ENCODE measurements at places on chromosomes 12 and 14.
A peak's percentile ranks its signal among the peaks of the same experiment; 100 is the strongest.

DNA sequence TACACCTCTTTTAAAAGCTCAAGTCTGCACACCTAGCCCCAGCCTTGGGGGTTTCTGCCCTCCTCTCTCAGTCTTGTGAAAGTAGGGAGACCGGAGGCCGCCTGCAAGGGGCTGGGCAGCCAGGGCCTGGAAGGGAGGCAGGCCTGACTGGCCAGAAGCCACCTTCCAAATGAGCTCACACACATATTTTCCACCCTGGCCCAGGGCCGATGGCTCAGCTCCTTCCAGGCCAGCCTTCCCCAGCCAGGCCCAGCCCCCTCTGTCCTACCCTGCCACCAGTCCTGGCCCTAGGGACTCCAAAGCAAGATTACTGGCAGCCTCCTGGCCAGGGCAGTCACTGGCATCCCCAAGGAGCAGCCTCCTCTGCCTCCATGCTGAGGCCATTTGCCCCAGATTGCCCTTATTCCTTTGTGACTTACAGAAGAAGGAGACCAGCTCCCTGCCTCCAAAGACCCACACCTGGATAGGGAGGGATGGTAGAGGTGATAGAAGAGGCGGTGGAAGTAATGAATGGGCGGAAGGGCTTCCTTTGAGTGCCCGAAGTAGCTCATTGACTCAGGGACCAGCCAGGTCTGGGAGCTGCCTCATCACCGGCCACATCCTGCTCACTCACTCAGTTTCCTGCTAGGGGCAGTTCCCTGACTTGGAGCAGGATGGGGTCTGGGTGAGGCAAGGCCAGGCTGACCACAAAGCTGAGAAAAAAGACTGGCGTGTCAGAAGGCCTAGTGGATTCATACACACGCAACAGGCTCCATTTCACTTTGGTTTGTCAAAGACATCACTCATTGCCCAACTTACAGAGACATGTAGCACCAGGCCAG, 14.8 kb downstream of the MMP14 start:
- no peak for DNase-seq

DNA sequence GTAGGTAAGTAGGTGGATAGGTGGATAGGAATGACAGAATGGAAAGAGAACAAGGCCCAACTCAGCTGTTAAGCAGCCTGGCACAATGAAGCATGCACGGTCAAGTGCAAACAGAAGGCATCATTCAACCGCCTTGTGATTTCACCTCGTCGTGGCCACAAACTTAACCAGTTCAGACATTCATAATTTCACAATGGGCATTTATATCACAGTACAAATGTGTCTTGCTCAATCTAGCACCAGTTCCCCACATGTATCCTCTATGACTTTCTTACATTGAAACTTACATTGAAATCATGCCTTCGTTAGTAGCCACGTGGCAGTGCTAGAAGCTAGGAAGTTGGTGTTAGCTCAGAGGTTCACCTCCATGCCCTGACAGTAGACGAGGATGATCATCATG, 207.5 kb downstream of the ETV6 start:
- DNase-seq: no peak

DNA sequence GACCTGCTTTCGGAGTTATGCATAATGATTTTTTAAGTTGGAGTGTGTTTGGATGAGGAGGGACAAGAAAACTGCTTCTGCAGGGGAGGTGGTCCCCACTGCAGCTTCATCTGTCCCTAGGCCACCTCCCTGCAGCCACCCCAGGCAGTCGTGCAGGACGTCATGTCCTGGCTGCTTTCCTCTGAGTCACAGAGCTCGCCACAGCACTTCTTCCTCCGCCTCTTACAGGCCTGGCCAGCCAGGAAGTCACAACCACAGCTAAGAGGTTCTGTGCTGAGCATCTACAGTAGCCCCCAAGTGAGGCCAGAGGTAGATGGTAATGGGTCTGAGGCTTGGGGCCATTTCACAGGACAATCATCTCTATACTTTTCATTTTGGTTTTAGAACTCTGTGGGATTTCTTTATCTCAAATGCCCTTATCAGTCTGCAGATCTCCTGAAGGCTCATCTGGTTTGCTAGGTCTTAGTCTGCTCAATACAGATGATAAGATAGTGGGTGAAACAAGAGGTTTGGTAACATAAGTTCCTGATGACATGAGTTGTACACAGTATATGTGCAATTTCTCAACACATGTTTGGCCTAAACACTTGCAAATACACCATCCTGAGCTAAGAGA, 106.4 kb downstream of the ARF6 start:
- DNase-seq: peak; percentile 54

GRCh38 chr14:61736751-61737150, 25.5 kb upstream of the SNAPC1 start:
- no peak for DNase-seq

- DNase-seq: no peak
Measured at GRCh38 chr14:39015964-39016577, 87.0 kb downstream of the SEC23A start.

- DNase-seq: no peak
Measured at GRCh38 chr14:75204116-75204515, 27.7 kb upstream of the TMED10 start.

- no peak for DNase-seq
Measured at GRCh38 chr12:71810921-71811320, 28.6 kb upstream of the TBC1D15 start.

DNA sequence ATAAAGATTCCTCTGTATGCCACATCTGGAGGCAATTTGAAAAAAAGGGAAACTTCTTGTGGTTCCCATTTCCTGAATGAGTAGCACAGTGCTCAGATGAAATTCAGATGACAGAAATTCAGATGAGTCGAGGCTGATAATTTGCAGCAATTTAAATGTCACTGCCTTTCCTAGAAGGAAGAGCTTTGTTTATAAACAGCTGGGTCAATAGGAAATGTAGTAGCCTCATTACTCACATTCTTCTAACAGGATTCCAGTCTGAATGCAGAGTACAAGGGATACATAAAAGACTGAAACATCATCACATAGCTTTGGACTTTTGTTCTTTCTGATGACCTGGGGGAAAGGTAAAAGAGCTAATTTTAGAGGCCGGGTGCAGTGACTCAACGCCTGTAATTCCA, 11.3 kb upstream of the DACT1 start:
- no peak for DNase-seq

DNA sequence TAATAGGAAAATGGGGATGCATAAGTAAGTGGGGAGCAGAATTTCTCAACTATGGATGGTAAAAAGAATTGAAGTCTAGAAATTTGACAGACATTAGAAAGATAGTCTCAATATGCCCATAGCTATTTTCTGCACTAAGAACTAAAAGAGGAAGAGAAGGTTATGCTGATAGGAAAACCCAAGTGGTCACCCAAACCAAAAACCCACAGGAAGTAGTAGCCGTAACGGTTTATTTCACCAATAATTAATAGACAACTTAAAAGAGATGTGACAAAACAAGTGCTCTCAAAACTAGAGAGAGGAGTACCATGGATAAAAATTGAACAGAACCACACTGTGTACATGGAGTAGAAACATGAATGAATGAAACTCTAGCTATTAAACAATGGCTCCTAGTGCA, 295.4 kb downstream of the FSCB start:
- no peak for DNase-seq

GRCh38 chr12:4621511-4621910, 27.3 kb downstream of the AKAP3 start:
- DNase-seq: no peak

DNA sequence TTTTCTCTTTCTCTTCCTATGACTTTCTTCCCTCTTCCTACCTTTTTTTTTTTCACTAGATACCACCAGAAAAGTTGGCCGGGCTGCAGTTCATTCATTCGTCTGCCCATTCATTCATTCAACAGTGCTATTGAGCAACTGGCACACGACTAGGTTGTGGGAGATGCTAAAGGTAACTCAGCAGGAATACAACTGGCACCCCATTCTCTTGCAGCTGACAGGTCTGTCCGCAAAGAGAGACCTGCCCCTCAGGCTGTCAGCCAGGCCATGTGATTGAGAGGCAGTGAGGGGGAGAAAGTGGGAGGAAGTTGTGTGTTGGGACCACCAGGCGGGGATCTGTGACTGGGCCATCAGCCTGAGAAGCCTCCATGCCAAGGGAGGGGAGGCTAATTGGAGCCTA, 105.2 kb downstream of the TSPAN9 start:
- DNase-seq: no peak

DNA sequence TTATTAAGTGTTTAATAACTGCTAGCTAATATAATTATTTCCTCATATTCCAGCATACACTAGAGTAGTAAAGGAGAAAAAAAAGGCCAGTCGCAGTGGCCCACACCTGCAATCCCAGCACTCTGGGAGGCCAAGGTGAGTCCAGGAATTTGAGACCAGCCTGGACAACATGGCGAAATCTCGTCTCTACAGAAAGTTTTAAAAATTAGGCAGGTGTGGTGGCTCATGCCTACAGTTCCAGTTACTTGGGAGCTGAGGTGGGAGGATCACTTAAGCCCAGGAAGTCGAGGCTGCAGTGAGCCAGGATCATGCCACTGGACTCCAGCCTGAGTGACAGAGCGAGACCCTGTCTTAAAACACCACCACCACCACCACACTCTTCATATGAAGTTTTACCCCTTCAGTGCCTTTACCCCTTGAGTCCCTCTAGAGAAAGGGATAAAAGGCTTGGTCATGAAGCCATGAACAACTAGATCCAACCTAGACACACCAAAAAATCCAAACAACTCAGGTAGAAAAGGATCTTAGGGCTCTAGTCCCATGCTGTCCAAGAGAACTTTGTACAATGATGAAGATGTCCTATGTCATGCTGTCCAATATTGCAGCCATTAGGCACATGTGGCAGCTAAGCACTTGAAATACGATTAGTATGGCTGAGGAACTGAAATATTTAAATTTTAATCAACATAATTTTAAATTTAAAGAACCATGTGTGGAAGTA, 29.6 kb downstream of the ATXN2 start:
- no peak for DNase-seq

DNA sequence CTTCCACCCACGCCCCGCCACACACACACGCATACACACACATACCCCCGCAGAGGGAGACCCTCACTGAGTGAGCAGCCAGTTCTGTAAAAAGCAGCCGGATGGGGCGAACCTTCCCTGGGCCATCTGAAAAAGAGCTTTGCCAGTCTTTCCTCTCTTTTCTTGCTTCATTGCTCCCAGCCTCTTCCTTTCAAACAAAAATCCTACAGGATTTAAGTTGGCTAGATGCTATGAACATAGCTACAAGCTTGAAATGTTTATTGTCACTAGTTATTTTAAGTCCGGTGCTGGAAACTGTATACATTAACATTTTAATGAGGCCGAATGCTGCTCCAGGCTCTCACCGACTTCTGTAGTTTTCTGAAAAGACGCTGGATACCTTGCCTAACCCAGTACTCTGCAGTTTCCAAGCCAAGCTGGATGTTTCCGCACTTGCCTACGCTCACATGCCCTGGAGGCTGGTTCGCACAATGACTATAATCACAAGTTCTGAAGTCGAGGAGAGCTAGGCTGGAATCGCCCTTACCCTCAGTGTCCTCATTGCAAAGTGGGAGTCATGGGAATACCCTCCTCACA, 39.2 kb downstream of the LTBP2 start:
- DNase-seq: no peak

DNA sequence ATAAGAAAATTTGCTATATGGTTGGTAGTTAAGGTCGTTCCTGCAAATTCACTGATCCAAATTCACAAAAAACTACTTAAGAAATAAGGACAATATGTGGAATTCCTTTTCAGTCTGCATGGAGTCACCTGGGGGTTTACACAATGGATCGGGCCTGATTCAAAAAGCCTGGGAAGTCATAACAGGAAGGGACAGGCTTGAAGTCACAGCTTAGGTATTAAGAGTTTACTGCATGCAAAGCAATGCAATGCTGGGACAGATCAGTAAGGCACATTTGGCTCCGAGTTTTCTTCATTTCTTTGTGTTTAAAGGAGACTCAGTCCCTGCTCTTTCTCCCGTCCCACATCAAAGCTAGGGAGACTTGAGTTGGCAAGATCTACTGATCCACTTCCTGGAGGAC, 153.3 kb downstream of the NTF3 start:
- DNase-seq: no peak

DNA sequence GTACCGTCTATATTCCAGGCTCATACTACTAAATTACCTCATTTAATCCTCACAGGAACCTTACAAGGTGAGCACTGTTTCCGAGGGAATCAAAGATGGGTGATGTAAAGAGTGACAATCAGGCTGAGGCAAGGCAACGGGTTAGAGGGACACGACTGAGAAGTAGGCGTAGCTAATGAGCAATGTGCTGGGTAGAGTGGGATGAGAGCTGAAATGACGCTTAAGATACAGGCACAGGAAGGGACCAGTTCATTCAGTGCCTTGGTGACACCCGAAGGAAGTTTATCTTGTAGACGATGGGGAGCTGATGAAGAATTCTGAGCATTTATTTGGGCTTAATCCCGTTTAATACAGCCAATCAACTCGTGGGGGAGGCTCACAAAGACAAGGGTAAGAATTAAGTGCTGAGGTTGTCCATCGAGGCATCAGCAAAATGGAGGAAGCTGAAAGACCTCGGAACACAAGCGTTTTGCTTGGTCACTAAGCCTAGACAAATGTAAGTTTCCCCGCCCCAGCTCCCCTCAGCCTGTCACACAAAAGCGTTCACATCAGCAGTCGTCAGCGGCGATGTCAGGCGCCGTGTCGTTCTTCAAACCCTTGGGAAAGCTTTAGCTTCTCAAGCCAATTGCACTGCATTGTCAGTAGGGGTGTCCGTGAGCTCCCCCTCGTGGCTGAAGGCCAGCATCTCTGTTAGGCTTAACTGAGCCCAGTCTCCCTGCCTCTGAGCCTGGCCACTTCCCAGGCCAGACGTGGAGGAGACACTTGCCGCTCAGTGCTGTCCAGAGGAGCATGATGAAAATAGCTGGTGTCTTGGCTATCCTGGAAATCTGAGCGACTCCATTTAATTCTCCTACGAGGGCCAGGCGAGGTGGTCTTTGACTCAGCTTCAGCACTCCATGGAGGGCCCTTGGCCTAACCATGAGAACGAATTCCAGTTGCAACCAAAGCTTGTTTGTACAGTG, 288.5 kb upstream of the G2E3 start:
- peak; percentile 12 for DNase-seq

DNA sequence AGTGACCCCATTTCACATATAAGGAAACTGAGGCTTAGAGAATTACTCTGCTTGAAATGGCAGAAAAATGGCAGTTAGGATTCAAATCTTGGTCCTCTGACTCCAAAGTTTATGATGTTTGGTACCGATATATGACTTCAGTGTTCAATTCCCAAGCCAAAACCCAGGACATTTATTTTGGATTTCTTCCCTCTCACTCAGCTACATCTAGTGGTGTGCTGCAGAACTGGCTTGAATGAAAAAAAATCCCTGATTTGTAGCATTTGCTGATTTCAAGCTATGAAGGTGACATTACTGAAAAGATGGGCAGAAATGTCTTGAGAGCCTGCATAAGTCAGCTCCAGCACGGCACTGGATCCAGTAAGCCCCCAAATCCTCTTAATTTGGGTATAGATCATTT, 106.4 kb downstream of the EFCAB11 start:
- no peak for DNase-seq

GRCh38 chr12:65188179-65188701, 18.9 kb downstream of the LEMD3 start:
- no peak for DNase-seq

GRCh38 chr12:1911598-1912575, 6.6 kb downstream of the CACNA2D4 start:
- DNase-seq: no peak

GRCh38 chr12:22624548-22624869, 462 bp upstream of the ETNK1 start:
- DNase-seq: no peak

All from activated T-helper 9 cell treated with anti-CD3 and anti-CD28 coated beads, Interleukin-2, amount 50 U/mL, for 16 hours (primary cell).